ENCODE measurements at places on chromosomes 5 and 9.

DNA sequence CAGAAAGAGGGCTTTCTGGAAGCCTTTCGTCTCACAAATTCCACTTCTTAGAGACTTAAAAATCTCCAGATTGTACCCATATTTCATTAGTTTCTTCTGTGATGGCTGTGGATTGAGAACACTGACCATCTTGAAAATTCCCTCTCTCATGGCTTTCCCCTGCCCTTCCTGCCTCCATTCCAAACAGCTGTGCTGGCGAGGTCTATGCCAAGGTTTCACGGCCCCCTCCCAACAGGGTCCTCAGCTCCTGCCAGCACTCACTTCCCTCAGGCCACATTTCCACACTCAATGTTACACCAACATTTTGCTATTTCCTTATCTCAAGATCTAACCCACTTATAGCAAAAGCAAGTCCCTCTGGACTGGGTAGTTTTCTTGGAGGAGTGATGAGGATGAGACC, 40.3 kb upstream of the EQTN start:
- DNase-seq: no peak

GRCh38 chr9:96100385-96101300, 201.3 kb downstream of the HSD17B3 start:
- DNase-seq: no peak

DNA sequence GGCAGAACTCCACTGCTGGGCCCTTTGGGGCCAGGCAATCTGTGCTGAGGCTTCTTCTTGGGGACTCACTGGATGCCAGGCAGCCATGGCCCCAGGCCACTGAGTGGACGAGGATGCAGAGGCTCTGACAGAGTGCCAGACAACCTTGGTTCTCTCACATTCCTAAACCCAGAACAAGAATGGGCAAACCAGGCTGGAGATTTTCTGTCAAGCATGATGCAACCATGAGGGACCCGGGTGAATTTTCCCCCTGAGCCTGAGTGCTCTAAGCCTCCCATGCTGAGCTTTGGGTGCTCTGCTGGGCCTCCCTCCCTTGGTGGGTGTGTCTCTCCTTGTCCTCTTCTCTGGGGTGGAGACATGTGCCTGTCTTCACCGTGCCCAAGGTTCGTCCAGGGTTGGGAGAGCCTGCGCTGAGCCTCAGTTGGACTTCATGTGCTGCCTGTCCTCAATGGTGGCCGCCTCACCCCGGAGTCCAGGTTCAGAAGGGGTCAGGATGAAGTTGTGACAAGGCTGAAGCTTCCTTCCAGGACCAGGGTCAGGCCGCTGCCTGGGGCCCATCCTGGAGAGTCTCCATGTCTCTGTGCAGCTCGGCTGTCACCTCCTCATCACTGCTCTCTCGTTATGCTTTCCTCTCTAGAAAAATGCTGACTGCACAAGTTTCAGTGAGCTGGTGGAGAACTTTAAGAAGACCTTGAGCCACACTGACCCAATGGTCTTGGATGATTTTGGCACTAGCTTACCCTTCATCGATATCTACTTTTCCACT, 24.1 kb downstream of the PITX1 start:
- no peak for DNase-seq

GRCh38 chr5:68273717-68274409, 58.3 kb downstream of the PIK3R1 start:
- no peak for DNase-seq

DNA sequence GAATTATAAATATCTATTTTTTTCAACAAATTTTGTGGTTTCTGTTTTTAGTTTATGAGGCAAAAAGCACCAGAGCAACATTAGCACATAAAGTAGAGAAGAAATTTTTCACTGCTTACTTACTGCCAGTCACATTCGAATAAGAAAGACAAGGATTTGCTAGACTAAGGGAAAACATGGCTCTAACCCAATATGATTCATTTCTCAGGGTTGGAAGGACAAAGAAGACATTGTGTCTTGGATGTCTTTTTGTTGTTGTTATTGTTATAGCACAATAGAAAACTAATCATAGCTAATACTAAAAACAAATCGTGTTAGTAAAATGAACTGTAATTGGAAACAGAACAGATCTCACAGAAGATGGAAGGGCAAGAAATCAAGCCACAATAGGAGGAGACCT, 90.9 kb upstream of the SLCO6A1 start:
- peak; percentile 51 for DNase-seq

DNA sequence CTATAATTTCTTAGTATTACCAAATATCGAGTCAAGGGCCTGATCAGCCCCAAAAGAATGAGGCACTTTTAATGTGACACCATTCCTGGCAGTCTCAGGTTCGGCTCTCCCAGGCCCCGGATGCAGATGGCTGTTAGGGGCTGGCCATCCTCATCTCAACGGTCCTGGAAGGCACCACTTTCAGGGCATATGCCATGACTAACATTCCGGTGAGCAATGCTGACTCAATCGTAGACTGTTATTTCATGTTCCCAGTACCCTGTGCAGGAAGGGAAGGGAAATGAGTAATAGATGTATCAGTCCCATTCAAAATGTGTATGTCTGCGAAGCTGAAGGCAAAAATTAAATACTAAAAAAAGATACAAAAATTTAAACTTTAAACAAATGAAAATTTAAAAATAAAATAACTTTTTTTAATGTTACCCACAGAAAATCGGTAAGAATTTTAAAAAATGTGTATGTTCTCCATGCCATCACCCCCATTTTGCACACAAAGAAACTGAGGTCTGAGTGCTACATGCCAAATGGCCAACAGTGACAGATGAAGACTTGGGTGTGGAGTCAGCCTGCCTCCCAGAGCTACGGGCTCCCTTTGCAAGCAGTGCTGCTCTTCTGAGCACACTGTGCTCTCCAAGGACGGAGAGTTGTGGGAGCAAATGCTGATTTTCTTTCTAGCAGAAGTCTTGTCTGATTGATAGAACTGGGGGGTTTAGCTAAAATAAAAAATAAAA, 79.0 kb downstream of the GLDC start:
- peak; percentile 92 for DNase-seq

DNA sequence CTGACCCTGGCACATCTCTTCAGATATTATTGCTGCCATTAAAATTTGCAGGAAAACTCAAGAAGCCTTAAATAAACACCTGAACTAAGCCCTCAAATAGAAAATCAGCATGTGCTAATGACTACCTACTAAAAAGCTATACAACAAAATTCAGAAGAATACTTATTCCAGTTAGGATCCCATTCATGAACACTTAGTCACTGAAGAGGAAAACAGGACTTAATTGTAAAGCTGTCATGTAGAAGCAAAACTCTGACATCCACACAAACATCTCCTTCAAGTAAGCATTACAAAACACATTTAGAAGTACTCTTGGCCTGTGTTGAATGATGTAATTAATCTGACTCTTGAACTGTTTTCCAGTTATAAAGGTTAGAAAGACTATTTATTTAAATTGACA, 19.9 kb downstream of the ELL2 start:
- DNase-seq: no peak

DNA sequence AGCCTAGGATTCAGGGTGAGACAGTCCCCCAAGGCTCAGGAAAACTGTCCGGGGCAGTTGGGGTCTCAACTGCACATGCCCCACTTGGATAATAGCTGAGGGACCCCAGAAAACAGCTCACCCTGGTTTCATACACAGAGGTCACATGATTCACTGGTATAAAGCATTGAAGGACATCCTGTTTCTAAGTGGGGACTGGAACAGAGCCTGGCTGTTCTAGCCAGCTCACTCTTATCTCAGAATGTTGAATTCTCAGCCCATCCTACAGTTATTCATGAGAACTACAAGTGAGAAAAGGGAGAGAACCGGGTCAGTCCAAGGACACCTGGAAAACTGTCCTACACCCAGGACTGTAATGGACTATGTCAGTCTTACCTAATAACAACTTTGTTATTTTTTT, 170.9 kb downstream of the FGF1 start:
- DNase-seq: no peak

DNA sequence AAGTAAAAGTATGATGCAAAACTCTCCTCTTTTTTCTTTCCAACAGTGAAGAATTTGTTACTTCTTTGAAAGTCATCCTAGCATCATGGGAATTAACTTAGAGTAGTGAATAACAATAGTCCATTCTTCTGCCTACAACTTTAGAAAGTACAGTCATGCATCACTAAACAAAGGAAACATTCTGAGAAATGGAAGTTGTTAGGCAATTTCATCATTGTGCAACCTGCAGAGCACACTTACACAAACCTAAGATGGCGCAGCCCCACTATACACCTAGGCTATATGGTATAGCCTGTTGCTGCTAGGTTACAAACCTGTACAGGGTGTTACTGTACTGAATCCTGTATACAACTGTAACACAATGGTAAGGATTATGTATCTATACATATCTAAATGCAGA, 1209.3 kb upstream of the C9orf72 start:
- no peak for DNase-seq

DNA sequence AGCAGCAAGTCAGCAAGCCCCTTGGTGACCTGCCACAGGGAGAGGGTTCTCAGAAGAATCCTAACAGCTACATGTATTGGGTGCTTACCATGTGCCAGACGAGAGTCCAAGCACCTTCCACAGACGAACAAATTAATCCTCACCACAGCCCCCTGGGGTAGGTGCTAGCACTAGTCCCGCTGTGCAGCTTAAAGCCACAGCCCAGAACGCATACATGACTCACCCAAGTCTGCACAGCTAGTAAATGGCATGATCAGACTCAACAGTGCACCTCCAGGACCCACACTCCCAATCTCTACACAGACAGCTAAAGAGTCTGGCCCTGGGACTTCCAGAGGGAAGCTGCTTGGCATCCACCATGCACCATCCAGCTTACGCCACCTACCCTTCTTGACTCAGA, 111.5 kb downstream of the PAX5 start:
- no peak for DNase-seq

DNA sequence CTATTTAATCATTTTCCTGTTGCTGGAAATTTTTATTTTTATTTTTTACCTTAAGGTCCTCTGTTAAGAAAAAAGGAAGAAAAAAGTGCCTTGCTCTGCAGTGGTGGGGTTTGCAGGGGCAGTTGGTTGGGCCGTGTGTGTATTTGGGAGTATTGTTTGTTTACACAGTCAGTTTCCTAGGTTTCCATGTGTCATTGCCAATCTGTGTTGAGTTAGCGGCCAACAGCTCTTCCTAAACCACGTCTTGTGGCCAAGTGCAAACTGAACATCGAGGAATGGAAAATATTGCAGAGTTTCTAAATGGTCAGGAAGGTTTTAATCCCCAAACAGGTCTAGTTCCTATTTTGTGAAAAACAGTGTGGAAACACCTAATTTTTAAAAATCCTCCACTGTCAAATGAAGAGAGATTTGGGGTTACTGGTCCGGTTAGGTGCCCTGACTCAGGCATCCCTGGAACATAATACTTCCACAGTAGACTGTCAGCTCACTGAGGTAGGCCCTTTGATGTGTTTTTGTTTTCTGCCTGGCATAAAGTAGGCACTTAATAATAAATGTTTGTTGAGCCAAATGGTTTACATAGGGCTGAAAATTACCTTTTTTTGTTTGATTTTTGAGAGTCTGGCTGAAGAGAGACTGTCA, 37.0 kb downstream of the MAMDC2 start:
- peak; percentile 55 for DNase-seq

- no peak for DNase-seq
Measured at GRCh38 chr9:70390933-70391341, 23.5 kb downstream of the KLF9 start.

DNA sequence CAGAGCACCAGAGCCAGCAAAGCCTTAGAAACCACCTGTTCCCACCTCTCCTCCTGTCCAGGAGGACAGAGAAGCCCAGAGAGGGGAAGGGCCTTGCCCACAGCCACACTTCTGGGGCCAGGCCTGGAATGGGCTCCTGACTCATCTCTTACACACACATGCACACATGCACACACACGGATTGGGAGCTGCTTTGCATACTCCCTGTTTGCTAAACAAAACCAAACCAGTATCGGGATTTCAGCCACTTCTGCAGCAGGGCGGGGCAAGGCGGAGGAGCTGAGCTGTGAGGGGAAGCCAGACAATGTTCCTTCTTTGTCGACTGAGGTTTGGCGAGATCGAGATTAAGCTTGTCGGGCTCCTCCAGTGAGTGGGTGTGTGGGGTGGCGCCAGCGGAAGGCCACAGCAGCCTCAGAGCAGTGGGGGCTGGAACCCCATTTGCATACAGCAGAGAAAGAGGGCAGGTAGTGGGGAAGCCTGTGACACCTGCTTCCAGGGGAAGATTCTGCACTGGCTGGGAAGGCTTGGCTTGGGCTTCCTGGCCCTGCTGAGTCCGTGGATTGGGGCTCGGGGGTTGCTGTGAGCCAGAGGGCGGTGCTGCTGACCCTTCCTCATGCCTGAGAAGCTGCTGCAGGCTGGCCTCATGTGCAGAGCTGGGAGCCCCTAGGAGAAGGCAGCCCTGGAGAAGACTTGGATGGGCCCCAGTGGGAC, 16.1 kb downstream of the GFI1B start:
- no peak for DNase-seq

GRCh38 chr9:98989036-98990000, 45.6 kb downstream of the COL15A1 start:
- peak; percentile 97 for DNase-seq

- DNase-seq: no peak
Measured at GRCh38 chr9:87554171-87554910, 56.7 kb downstream of the DAPK1 start.

GRCh38 chr9:376115-376514, 161.4 kb downstream of the DOCK8 start:
- DNase-seq: no peak

DNA sequence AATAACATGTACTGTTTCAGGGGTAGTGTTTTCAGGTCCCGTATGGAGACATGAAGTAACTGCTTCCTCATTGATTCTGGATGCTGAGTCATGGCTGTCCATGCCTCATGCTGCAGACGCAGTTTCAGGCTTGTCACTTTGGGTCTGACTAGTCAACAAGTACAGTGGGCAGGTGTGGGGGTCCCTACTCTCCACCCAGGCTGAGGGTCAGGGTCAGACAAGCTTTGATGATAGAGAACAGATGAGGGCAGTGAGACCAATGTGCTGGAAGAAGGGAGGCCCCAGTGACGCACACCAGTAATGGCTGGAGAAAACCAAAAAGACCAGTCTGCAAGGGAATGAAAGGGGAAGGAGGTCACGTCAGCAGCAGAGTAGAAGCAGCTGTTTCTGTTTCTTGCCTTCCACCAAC, 80.0 kb upstream of the NFIL3 start:
- no peak for DNase-seq

GRCh38 chr9:77710316-77710715, 62.2 kb upstream of the GNA14 start:
- no peak for DNase-seq

Measured in AG08395 (cell line).